Endothelial cell of coronary artery (primary cell): ENCODE measurements at places on chromosomes 7 and 10. TPM values are rescaled to one million over a fixed set of nuclear protein-coding genes. Genes with fewer than 3 reads are reported as not detected.

CLCN1 gene
- total RNA-seq, result not detected in 2 replicates

ZPBP gene
- not detected in 2 replicates for total RNA-seq

TLX1 gene
- total RNA-seq, result 0.18 TPM in 1 of 2 replicates, not detected in the other

PTF1A gene
- total RNA-seq, result not detected in 2 replicates

GDF2 gene
- total RNA-seq, result not detected in 2 replicates

UCN3 gene
- not detected in 2 replicates for total RNA-seq

GPR146 gene
- total RNA-seq, result 7.5 and 40.0 TPM in 2 replicates

COL26A1 gene
- not detected in 2 replicates for total RNA-seq

GSDME gene
- total RNA-seq, result 37.7 and 45.8 TPM in 2 replicates

PNLIP gene
- total RNA-seq, result not detected in 2 replicates

ITIH5 gene
- total RNA-seq, result 0.19 TPM in 1 of 2 replicates, not detected in the other
